NK-92 treated with Interleukin-12 subunit alpha and Interleukin-12 subunit beta, amount 100 ng/mL, for 24 hours (cell line): ENCODE measurements at places on chromosomes 1 and 21.

DNA sequence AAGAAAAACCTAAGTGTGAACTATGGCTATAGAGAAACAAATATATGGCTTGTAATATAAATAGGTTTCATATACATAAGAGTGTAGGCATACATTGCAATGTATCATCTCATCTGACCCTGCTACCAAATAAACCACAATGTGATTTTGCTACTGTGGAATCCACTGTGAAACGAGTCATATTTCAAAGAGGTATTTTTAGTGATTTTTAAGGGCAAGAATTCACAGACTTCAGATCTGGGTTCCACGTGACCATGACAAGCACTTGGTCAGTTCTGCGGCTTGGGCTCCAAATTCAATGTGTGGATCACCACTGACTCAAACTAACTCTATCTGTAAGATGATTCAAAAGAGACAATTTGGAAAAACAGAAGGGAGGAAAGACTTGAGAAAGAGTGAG lies 147.0 kb upstream of the ERG start:
- DNase-seq = no peak

GRCh38 chr1:187408212-187409004 lies 579.7 kb downstream of the PLA2G4A start:
- DNase-seq = no peak

GRCh38 chr1:236524142-236524894 lies 536 bp downstream of the LGALS8 start:
- peak; percentile 54 for DNase-seq

- no peak for DNase-seq
Measured at GRCh38 chr1:241045659-241046058, 311.3 kb downstream of the RGS7 start.

DNA sequence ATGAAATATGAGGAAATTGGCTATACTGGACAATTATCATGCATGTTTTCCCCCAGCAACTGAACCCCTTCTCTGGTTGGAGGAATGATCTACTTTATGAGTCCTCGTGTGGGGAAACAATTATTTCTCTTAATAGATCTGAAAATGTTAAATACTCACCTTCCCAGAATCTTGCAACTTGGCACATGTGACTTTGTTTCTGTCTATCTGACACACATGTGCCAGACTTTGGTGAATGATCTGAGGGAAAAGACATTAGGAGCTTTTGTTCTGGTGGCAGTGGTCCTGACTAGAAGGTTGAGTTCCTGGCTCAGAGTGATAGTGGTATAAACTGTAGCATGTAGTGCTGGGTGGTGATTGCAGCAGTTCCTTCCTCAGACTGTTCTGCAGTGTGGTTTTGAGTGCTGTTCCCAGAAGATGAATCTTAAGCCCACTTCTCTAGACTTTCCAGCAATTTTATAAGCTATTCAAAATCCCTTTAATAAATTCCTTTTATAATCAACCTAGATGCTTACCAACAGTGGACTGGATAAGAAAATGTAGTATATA lies 59.3 kb upstream of the B3GALNT2 start:
- no peak for DNase-seq

GRCh38 chr1:14320518-14320917 lies 278.0 kb upstream of the KAZN start:
- DNase-seq = no peak

- no peak for DNase-seq
Measured at GRCh38 chr1:99198393-99198792, 65.9 kb upstream of the PLPPR4 start.

- no peak for DNase-seq
Measured at GRCh38 chr1:228897901-228898300, 162.6 kb downstream of the RHOU start.

- no peak for DNase-seq
Measured at GRCh38 chr1:9687120-9687873, 35.8 kb downstream of the PIK3CD start.

- no peak for DNase-seq
Measured at GRCh38 chr1:29197590-29197924, 15.9 kb upstream of the SRSF4 start.

DNA sequence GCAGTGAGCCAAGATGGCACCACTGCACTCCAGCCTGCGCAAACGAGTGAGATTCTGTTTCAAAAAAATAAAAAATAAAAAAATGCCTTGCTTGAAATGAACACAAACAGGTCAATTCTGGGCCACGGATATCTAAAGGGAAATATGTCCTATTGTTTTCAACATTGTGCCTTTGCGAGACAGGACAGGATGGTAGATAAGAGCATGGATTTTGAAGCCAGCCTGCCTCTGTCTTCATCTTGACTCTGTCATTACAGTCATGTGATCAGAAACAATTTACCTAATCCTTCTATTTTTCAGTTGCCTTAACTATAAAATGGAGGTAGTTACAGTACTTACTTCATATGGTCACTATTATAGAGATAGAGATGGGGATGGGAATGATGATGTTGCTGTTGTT lies 56.7 kb upstream of the ZSWIM5 start:
- DNase-seq = no peak

GRCh38 chr1:64251971-64252370 lies 48.5 kb downstream of the UBE2U start:
- DNase-seq = no peak

DNA sequence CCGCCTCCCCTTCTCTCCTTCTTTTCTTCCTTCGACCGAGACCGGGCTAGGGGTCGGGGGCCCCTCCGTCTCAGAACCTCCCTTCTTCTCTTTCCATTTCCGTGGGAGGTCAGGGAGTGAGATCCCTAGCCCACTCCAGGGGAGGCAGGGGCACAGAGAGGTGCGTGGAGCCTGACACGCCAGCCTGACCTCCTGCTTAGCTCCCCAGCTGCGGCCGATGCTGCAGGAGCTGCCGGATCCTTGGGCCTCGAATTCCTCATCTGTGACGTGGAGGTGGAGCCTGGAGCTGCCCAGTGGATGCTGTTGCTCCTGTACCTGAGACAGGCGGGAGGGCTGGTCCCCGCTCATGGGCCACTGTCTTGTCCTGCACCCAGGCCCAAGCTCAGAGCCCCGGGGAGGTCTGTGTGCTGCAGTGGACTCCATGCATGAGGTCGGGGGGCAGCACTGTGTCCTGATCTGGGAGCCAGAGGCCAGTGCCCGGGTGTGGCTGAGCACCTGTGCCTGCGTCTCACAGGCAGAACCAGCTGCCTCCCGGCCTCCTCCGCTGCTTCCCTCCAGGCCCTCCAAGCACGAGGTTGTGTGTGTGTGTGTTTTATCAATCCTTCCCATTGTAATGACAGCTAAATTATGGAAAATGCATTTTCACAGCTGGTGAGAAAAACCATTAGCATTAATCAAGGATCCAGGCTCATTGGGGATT lies 55.3 kb upstream of the TTC34 start:
- no peak for DNase-seq

DNA sequence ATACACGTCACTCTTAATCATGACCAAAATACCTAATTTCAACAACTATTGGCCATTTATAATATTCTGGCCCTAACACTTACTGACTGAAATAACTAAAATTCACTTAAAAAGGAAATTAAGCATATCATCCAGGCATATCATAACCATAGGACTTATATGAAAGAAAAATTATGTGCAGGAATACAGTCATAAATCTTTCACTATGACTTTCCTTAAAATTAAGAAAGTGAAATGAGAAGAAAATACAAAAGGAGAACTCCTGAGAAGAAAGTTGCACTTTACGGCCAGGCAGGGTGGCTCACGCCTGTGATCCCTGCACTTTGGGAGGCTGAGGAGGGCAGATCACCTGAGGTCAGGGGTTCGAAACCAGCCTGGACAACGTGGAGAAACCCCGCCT lies 9.4 kb downstream of the ZZZ3 start:
- no peak for DNase-seq

GRCh38 chr1:58283388-58284224 lies 262.9 kb downstream of the OMA1 start:
- no peak for DNase-seq

DNA sequence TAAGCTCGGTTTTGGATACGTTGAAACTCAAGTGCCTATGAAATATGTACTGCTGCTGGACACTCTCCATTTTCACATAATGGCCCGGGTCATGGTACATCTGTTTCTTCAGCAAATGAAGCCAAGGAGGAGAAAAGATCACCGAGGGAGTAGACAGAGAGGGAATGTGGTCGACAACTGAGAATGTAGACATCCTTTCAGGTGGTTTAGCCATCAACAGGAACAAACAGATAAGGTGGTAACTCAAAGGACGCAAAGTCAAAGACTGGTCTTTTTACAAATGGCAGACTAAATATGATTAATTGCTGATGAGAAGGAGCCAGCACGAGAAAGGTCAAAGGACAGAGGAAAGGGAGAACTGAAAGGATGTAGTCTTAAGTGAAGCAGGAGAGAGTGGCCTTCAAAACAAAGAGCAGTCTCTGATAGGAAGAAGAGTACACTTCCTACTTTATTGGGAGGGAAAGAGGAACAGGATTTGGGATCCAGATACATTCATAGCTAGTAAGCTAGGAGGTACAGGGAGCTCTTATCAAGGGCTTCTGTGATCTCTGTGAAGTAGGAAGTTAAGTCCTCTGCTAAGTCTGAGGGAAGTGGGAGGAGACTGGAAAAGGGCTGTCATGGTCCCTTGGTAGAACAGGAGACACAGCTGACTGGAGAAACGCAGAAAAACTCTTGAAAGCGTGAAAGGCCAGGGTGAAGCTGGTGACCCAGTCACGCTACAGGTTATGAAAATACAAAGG lies 28.3 kb downstream of the NUP133 start:
- no peak for DNase-seq

DNA sequence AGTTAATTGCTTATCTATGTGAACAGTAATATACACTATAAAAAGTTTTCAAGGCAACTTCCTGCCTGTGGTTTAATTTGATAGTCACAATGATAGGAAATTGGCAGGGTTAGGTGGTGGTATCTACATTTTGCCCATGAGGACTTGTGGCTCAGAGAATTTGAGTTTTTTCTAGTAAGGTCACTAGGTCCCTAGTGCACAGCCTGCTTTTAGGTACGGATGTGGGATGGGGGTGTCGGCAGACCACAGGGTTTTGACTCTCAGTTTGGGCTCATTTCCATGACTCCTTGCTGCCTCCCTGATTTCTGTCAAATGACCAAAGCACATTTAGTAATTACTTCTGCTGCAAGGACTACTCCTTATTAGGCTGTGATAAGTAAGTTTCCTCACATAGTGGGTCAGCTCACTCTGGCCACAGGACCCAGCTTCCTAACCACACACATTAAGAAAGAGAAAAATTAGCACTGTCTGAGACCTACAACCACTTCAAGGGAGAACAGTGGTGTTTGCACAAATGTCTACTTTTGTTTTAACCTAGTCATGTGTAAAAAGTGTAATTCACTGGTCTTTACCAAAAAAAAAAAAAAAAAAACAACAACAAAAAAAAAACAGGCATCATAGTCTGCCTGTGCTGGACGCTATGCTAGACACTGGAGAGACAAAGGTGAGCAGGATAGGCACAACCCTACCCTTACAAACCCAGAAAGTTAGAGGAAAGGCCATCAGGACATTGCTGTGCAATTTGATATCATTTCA lies 43.7 kb downstream of the MRPL39 start:
- DNase-seq = peak; percentile 43

DNA sequence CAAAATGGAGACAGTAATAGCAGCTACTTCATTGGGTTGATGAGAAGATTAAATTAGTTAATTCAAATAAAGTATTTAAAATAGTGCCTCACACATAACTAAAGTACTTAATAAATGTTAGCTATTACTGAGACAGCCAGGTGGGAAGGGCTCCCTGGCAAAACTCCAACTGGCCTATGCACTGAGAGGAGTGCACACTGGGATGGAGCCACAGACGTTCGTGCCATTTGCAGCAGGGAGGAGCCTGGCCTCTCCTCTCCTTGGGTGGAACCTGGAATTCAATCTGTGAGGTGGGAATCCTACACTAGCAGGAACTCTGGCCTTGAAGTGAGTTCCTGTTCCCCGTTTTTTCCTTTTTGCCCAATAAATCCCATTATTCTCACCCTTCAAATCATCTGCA lies 28.1 kb downstream of the SLC5A9 start:
- no peak for DNase-seq

GRCh38 chr1:213931836-213932235 lies 55.9 kb upstream of the PROX1 start:
- no peak for DNase-seq

DNA sequence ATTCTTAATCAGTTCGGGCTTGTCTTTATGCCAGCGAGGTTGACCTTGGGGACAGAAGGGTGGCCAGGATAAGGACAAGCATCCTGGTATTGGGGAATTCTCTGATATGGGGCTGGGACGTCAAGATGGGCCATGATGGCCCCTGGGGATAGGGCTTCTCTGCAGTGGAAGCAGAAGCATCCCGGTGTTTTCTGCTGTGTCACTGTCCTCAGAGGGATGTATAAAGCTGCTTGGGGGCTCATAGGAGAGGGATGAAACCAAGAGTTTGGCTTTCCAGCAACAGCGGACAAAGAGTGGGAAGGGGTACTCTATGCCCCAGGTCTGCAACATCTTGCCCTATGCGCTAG lies 1.4 kb upstream of the ATP1B1 start:
- DNase-seq = no peak

- DNase-seq = no peak
Measured at GRCh38 chr1:162036163-162036562, 12.5 kb upstream of the OLFML2B start.

DNA sequence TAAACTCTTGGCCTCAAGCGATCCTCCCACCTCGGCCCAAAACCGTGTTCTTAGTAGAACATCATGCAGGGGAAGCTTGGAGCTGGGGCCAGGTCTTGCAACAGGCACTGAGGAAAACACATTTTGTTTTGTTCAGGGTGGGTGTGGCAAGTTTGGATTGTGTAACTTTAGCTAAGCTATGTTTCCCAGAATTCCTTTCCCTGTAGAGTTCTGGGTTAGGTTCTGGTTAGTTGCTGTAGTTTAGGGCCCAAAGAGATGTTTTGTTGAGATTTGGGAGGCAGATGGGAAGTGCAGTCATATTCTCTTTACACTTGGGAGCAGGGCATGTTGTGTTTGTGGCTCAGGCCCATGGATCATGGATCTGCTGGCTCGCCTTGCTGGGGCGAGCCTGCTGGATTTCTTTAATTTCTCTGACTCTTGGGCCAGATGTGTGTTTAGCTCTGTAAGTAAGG lies 24.0 kb downstream of the PLA2G5 start:
- no peak for DNase-seq

- DNase-seq = no peak
Measured at GRCh38 chr1:114033961-114034360, 54.7 kb downstream of the OLFML3 start.

- DNase-seq = no peak
Measured at GRCh38 chr1:184298440-184299405, 88.1 kb upstream of the C1orf21 start.

GRCh38 chr1:10794724-10795275 lies 1.6 kb downstream of the CASZ1 start:
- DNase-seq = no peak

DNA sequence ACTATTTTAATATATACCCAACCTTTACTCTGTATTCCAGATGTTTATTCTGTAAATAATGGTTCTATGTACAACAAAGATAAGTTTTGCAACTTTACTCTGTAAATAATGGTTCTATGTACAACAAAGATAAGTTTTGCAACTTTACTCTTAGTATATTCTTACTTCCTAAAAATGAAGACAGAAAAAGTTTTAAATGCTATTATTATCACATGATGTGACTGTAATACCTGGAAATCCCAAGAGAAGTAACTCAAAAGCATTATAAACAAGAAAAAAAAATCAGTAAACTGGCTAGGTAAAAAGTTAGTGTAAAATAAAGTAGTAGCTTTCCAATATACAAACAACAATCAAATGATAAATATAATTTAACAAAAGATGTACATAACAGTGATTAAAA lies 18.5 kb upstream of the EXO1 start:
- no peak for DNase-seq

GRCh38 chr1:167435484-167435883 lies 82.8 kb downstream of the CD247 start:
- DNase-seq = no peak
